ENCODE measurements at places on chromosomes 11 and 22.

DNA sequence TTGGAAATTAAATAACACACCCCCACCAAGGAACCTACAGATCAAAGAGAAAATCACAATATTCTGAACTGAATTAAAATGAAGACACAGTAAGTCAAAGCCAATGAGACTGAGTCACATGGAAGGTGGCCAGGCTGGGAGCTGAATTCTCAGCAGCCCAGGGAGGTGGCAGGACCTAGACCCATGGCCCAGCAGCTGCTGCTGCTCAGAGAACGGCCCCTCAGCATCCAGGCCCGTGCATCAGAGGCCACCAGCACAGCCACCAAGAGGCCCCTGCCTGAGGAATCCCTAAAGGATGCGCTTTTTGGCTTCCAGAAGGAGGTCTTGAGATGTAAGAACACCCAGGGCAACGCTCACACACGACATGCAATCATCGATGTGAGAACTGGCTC, 35.0 kb downstream of the TBX1 start:
- no peak for DNase-seq

DNA sequence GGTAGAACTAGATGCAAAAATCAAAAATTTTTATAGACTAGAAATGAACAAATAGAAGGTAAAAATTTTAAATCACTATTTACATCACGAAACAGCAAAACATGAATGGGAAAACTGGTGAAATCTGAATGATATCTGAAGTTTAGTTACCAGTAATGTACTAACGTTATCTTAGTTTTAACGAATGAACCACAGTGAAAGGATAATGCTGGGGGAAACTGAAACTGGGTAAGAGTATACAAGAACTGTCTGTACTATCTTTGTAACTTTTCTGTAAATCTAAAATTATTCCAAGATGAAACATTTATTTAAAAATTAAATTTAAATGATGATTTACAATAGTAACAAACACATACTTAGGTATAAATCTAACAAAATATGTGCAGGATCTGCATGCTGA, 7.4 kb downstream of the GDPD4 start:
- no peak for DNase-seq

- DNase-seq = no peak
Observed at GRCh38 chr11:5831196-5831829, 10.4 kb downstream of the OR52E6 start.

- DNase-seq = no peak
Observed at GRCh38 chr11:75223954-75224643, 16.5 kb upstream of the TPBGL start.

DNA sequence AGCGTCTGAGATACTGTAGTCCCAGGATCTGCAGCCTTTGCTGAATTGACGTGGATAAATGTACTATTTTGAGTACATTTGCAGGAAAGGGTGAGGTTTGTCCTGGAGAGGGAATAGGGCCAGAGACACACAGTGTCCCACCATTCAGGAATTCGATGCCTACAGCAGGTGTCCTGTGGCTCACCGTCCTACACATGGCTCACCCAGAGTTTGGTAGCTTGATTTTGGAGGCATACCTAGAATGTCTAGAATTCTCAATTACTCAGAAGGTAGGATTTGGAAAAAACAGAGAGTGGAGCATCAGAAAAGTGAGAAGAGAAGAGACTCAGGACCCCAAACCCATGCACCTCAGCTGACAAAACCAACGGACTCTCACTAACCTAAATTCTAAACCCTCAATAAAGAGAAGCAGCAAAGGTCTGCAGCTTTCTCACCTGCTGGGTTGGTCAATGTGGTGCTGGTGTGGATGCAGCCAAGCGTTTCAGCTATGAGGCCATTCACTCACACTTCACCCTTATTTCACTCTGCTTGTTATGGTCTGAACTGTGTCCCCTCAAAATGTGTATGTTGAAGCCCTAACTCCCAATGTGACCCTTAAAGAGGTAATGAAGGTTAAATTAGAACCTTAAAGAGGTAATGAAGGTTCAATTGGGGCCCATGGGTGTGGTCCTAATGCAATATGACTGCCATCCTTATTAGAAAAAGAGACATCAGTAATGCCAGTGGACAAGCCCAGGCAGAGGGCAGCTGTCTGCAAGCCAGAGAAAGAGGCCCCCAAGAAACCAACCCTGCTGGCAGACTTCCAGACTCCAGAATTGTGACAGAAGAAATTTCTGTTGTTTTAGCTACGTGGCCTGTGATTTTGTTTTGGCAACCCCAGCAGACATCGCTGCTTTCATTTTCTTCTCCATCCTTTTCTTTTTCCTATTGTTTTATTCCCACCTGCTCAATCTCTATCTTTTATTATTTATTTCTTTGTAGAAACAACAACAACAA, 187.8 kb downstream of the SNX19 start:
- no peak for DNase-seq

DNA sequence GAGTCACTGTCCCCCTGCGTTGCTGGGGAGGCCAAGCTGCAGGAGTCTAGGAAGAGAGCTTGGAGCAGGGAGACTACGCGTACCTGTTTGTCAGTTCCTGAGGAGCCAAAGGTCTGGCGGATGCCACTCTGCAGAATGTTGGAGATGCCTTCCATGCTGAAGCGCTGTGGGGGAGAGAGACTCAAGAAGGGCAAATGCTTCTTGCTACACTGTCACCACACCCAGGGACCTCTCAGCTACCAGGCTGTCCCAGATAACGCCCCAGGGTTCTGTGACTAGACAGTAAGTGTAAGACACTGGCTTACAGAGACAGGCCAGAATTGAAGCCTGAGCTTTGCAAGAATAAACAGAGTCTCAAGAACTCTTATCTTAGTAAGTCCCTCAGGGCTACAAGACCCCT, 42.0 kb downstream of the FEZ1 start:
- DNase-seq = no peak

DNA sequence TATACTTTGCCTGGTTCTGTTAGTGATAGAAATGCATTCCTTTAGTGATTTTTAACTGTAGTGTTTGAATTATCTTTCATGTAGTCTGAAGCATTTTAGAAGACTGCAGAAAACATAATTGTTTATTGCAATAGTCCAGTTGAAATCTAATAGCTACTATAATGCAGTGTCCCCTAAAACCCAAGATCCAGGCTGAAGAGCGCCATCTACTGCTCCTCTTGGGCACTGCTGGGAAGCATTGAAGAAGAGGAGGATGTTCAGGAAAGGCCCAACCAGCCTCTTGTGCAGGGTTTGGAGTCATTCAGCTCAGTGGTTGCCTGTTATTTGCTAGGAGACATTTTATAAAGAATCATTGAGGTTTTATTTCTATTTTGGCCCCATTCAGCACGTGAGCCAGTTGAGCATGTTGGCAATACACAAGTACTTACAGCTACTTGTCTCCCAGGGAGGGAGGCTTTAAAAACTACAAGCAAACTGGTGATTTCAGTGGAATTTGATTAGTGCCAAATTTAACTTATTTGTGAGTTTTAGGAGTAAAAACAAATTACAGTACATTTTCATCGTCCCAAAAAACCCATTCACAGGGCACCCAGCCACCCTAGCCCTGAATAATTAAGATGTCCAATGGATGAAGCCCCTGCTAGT, 74.9 kb upstream of the HORMAD2 start:
- no peak for DNase-seq

Data from iPS DF 19.7 (cell line).